Epithelial cell of proximal tubule (primary cell): ENCODE measurements at places on chromosomes 5 and 9.
A peak's percentile ranks its signal among the peaks of the same experiment; 100 is the strongest.

GRCh38 chr9:135190789-135191577 is 103.5 kb downstream of the OLFM1 start:
- no peak for DNase-seq

GRCh38 chr9:92666912-92667532 is 2.9 kb downstream of the IPPK start:
- no peak for DNase-seq

- DNase-seq: no peak
Measured at GRCh38 chr9:136655536-136656182, 7.1 kb upstream of the EGFL7 start.

GRCh38 chr9:131965841-131966240 is 113.8 kb downstream of the MED27 start:
- DNase-seq: no peak

DNA sequence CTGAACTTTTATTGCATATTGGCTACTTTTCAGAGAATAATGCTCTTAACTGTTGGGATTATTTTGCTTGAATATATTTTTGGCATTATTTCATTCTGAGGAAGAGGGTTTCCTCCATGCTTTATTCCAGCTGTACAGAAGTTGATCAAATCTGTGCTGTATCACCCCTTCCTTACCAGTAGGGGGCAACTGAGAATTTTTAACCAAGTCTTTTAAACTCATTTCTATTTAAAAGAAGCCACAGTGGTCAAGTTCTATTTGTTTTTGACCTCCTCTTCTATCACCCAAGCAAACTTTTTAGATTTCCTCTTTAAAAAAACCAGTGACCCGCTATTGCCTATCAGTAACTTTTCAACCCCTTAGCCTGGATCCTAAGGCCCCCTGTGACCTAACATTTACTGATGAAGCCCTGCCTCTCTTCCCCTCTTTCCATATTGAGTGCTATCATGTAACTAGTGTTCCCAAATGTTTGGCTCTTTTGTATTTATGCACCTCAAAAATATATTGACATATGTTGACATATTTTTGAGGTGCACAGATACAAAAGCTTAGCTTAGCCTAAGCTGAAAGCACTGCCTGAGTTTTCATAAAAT is 80.6 kb downstream of the FBXO4 start:
- DNase-seq: peak; percentile 4

GRCh38 chr5:142219146-142219545 is 105.7 kb downstream of the SPRY4 start:
- DNase-seq: no peak

GRCh38 chr9:99171225-99172123 is 50.3 kb downstream of the ALG2 start:
- DNase-seq: no peak

DNA sequence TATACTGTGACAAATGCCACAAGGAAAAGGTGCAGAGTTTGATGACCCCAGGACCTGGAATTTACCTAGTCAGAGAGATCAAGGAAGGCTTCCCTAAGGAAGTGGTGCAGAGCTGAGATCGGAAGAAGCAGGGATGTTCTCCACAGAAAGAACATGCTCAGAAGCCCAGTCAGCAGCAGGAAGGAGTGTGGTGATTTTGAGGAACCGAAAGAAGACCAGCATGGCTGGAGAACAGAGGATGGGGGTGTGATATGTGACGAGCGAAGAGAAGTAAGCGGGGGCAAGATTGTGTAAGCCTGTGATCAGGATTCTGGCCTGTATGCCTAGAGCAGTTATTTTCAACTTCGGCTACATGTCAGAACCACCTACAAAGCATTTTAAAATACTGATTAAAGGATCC is 18.7 kb upstream of the PIK3R1 start:
- no peak for DNase-seq

- DNase-seq: no peak
Measured at GRCh38 chr5:150123542-150123941, 32.1 kb downstream of the PDGFRB start.

DNA sequence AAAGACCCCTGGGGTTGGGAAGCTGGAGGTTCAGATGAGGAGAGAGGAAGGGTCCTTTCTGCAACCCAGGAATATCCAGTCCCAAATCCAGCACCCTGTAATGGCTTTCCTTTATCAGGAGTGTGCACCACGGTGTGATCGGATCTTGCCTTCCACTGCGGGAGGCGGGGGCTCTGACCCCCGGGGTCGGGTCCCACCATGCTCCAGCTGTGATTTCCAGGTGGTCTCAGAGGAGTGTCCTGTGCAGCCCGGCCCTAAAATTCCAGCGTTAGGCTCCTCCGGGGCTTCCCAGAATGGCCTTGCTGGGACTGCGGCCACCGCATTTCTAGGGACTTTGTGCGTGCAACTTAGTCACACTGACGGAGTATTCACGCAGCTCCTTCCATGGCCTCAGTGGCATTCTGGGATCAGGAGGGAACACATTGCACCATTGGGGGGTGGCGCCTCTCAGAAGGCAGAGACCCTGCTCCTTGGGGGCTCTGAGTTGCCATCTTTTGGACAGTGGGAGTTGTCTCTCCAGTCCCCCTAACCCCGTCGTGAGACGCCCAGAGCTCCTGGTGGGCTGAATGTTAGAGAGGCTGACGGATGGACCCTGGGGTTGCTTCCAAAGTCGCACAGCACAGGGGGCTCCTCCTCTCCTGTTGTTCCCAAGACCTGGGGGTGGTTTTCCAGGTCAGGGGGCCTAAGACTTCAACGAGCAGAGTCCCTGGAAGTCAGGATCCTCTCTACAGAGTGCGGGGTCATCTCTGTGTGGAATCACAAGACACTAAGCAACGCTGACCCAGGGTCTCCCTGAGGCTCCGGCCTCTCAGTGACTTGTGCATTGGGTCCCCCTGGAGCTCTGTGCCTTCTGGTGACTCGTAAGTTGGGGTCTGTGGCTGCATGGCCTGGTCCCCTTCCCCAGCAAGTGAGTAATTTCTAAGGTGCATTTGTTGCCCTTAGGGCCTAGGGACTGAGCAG is 42.7 kb upstream of the IRX4 start:
- DNase-seq: no peak

DNA sequence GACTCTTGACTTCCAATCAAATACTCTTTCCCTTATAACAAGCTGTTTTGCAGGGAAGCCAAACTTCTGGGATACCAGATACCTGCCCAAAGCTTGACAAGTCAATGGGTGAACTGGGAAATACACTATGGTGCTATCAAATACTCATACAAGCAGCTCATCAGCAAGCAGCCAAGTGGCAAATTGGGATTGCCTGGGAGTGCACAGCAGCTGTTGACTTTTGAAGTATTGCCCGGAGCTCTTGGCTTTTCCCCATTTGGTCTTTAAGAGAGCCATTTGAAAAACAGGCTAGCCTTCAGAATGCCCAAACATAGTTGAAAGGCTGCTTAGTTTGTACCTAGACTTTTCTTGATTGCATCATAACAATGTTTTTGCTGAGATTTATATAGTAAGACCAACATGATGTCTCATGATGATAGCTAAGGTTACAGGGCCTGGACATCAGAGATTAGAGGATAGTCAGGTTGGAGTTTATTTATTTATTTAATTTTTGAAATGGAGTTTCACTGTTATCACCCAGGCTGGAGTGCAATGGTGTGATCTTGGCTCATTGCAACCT is 210.1 kb upstream of the ZNF608 start:
- DNase-seq: no peak

- DNase-seq: no peak
Measured at GRCh38 chr5:124582561-124582840, 163.9 kb downstream of the ZNF608 start.

GRCh38 chr5:144485540-144485939 is 314.9 kb downstream of the KCTD16 start:
- no peak for DNase-seq

DNA sequence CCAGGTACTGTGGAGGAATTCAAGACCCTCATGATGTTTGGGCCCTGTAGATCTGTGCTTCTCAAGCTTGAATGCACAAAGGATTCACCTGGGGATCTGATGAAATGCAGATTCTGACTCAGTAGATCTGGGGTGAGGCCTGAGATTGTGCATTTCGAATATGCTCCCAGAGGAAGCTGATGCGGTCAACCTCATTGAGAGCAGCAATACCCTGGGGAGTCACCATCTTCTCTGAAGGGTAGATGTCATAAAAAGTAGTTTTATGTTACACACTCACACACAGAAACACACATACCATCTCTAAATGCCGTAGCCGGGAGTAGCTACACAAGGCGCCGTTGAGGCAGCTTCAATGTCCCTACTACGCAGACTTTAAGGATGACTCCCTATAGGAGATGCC is 55.8 kb upstream of the CPEB4 start:
- DNase-seq: no peak

GRCh38 chr9:19939734-19940278 is 151.0 kb upstream of the SLC24A2 start:
- DNase-seq: no peak

GRCh38 chr9:124140941-124141568 is 116.7 kb upstream of the NEK6 start:
- DNase-seq: no peak

DNA sequence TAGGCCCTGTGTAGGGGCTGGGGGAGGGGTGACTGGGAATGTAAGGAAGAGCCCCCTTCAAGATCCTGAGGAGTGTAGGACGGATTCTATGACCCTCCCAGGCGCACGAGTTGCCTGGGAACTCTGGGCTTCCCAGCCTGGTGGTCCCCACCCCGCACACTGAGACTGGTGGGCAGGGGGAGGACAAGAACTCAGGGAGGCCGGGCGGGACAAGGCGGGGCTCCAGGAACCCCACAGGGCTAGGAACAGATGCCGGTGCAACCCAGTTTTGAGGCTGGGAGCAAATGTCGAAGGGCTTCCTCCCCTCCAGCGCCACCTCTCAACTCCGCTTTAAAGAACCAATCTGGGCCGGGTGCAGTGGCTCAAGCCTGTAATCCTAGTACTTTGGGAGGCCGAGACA is 1.3 kb upstream of the VDAC1 start:
- DNase-seq: no peak

GRCh38 chr5:171806976-171807747 is 21.5 kb downstream of the SMIM23 start:
- no peak for DNase-seq

DNA sequence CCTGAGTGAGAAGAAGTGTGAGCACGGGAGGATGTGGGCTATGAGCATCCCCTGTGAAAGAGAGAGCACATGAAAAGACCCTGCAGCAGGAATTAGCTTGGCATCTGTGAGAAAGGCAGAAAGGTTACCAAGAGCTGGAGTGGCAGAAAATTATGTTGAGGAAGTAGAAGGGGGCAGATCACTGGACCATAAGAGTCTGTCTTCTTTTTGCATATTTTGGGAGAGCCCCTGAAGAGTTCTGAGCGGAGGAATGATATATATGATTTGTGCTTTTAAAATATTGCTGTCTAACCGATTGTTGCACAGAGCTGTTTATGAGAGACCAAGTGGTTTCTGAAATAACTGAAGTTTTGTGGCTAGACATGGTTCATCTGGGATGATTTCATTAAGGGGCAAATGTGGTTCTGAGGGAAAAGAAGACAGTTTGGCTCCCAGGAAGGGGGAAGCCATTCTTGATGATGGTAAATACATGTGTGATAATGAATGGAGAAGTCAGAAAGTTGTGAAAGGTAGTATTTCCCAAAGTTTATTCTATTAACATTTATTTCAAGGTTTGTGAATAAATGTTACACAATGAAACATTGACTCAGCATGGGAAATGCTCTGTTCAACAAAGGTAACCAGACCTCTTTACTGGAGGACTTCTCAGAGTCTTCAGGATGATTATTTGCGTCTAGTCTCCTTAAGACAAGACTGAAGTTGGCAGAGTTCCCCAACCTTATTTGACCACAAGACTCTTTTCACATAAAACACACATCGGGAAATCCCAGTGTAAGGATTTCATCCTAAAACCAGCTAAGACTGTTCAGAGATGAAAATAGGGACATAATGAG is 31.5 kb upstream of the ADRB2 start:
- no peak for DNase-seq

DNA sequence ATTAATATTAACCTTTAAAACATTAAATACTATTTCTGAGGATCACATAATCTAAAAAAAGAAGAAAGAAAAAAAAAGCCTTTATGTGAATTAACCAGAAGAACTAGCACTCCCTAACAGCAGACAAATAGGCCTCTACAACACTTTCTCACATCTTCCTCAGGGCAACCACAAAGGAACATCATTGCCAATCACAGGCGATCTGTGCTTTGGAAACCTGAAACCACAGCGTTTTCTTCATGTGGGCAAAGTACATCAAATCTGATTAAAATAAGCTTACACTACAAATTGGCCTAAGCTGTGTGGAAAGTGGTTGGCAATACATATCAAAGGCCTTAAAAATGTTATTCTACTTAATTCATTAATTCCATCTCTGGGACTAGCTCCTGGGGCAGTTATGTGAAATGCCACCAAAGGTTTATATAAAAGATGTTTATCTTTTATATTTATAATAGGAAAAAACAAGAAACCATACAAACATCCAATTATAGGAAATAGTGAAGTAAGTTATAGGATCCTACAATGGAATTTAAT is 184.8 kb upstream of the TBCA start:
- DNase-seq: no peak

DNA sequence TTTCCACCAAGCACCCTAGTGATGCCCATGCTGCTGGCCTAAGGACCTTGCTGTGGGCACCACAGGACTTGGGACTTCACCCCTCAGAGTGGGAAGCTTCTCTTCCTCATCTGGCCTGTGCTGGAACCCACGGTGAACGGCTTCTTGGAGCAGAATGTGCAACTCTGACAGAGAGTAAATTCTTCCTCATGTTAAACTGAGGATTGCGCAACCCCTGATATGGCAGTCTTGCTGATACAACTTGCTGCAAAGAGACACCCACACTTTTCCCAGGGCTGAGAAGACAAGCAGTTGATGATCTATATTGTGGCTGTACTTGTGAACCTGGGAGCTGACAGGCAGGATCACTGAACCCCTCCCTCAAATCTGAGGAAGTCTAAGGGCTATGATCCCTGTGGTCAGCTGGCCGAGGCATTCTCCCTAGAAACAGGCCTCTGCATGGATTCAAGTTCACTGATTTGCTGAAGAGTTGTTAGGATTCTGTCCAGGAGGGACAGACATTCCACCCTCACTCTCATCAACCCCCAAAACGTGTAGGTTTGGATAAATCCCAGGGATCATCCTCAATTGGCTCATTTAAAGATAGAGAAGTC is 307.2 kb downstream of the MTRR start:
- no peak for DNase-seq

GRCh38 chr9:89225587-89225986 is 47.0 kb upstream of the SHC3 start:
- no peak for DNase-seq

GRCh38 chr5:157745041-157745456 is 1.5 kb downstream of the LSM11 start:
- no peak for DNase-seq

GRCh38 chr5:89535411-89535810 is 652.4 kb upstream of the MEF2C start:
- DNase-seq: no peak
